ENCODE measurements at places on chromosomes 1 and 21.

DNA sequence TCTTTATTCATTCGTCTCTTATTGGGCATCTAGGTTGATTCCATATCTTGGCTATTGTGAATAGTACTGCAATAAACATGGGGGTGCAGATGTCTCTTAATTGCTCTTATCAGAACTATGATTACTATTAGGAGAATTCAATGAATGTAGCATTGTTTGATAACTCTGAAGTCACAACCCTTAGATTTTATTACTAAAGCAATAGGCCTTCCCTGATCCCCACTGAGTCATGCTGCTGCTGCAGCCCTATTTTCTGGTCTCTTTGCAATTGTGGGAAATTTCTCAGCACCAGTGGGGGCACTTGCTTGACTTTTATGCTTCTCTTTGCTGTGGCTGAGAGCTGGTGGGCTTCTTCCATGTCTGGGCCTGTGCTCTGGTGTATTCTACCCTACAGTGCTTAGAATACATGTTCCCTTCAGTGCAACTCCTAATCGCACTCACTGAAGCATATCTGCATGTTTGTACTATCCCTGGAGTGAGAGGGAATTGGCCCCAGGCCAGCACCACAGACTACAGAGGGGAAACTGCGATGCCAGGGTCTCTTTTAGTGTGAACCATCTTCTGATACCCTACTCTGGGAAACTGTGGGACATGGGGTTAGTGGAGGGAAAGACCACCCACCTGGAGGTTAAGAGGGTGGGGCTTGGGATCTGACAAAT is 52.2 kb upstream of the ROR1 start:
- DNase-seq = no peak

- peak; percentile 25 for DNase-seq
These were observed 78.9 kb downstream of the SLC66A1 start for GRCh38 chr1:19390901-19391595.

- peak; percentile 72 for DNase-seq
These were observed 9.8 kb downstream of the NHLH1 start for GRCh38 chr1:160376525-160377131.

DNA sequence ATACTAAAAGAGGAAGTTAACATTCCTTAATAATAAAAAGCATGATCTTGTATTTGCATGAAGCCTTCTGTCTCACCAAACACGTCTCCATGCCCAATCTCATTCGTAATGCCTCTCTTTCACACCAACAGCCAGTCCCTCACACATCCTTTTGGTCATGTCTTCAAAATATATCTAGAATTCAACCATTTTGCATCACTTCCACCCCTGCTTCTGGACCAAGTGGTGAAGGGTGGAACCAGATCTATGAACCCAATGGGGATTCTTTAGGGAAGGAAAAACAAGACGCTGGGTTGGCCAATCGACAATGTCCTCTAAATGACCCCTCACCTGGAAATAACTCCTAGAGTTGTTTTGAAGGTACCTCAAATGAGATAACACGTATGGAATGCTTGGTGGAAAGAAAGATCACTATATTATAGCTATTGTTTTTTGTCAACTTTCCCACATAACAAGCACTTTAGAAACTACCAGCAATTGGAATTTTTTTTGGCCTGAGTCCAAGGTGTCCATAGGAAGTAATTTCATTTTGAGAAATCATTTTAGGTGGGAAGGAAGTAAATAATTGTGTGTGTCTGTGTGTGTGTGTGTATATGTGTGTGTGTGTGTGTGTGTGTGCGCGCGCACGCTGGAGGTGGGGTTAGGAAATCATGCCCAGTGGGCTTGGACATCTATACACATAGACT is at the start of gene KCNA10:
KCNA10 (minus strand) TSS at position 51 of the 686 bp plus-strand sequence. CDS start 388 bp downstream, outside the sequence.
- no peak for DNase-seq

DNA sequence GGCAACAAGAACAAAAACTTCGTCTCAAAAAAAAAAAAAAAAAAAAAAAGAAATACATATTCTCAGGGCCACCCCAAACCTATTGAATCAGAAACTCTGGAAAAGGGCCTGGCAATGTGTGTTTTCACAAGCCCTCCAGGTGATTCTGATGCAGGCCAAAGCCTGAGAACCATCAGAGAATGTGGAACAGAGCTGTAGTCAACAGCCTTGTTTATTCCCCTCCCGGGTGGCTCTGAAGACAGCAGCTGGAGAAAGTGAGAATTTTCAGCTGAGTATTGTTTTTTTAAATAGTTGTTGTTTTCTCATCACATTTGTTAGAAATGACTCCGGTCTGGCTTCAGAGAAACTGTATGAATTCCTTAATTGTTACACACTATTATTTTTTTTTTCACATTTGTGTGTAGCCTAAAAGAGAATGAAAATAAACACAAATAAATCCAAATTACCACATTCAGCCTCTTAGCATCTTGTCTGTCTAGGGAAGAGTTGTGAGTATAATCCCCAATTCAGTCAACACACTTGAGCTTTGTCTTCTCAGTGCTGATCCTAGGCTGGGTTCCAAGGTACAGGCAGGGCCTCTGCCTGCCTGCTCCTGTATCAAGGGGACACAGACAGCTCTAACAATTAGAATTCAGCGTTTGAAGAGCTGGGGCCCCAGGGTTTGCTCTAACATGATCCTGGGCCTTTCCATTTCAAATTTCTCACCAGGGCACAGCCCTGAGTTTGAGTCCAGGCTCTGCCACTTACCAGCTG is 6.6 kb upstream of the AZIN2 start:
- no peak for DNase-seq

DNA sequence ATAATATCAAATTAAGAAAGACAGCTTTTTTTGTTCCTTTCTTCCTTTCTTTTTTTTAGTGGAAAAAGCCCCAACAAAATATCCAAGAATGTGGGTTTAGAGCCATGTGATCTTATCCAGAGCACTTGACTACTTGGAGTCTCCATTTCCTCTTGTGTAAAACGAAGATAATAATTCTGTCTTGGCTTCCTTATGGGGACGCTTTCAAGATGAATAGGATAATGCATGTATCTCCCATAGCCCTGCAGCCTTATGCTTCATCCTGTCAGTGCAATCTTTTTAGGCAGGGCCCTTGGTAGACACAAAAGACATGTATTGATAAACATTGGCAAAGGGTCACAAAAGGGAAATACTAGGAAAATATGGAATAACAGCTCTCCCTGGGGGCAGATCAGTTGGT is 34.8 kb downstream of the ZBTB18 start:
- DNase-seq = no peak

DNA sequence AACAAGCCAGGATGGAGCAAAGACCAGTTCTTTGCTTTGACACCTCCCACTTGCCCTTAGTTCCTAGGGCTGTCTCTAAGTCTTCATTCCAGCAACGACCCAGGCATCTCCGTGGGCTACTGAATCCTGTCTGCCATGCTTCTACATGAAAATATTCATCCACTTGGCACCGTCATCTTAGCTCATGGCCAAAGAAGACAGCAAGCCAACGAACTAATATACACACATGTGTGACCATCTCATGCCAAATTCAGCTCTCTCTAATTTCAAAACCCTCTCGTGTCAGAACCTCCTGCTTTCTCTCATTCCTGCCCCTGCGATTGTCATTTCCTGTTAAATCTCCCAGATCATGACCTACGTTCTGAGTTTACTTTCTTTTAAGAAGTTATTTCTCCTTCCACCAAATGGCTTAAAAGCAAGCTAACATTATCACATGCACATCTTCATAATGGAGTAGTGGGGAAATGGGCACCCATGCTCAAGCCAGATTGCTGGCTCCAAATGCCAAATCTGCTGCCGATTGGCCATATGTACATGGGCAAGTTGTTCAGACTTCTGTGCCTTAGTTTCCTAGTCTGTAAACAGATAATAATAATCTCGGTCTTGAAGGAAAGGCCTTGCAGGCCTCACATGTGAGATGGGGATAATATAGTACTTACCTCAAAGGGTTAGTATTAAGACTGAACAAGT is 373.4 kb downstream of the USH2A start:
- DNase-seq = no peak

All from foreskin melanocyte (primary cell).